ENCODE measurements at places on chromosomes 4 and X.

GRCh38 chrX:116317409-116317808 is 119.0 kb upstream of the SLC6A14 start:
- peak; percentile 93 for DNase-seq

- no peak for DNase-seq
These were observed 129.9 kb downstream of the TET2 start for GRCh38 chr4:105276361-105277104.

DNA sequence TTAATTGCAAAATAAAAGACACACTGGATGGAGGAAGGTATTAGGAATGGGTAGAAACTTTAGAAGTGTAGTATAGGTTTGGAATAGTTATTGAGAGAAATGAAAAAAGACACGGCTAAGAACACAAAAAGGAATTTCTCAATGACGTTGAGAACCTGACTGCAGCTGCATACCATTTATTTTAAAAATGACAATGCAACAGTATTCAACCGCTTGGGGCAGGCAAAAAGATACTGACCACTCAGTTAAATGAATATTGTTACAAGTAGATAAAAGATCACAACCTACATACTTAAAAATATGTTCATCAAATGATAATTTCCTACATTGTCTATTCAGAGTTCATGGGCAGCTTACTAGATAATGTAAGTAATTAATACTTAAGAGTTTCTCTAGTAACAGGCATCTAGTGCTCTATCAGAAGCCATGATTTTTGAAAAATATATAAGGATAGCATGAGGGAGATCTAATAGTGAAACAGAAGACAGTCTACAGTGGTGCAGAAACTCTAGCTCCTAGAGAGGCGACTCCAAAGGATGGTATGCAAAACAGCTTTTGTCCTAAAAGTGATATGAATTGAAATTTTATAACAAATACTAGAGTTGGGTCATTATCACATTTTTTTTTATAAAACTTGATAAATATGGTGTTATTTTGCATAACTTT is 216.2 kb upstream of the VEGFC start:
- no peak for DNase-seq

GRCh38 chr4:124904723-124905388 is 192.3 kb upstream of the ANKRD50 start:
- no peak for DNase-seq

DNA sequence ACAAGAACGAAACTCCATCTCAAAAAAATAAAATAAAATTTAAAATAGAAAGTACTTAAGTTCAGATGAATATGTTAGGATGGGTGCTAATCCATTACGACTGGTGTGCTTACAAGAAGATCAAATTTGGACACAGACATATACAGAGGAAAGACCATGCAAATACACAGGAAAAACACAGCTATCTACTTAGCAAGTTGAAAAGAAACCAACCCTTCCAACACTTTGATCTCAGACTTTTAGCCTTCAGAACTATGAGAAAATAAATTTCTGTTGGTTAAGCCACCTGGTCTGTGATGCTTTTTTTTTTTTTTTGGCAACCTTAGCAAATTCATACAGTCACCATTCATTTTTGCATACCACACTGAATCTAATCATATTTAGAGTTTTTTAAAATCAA is 116.5 kb downstream of the CENPC start:
- DNase-seq = no peak

GRCh38 chrX:2627272-2627867 is 63.7 kb upstream of the CD99 start:
- peak; percentile 58 for DNase-seq

GRCh38 chr4:184424993-184425758 is 49.2 kb downstream of the IRF2 start:
- peak; percentile 17 for DNase-seq

Data from kidney (tissue), 22 donors.